ENCODE measurements at places on chromosomes 2 and 18.

DNA sequence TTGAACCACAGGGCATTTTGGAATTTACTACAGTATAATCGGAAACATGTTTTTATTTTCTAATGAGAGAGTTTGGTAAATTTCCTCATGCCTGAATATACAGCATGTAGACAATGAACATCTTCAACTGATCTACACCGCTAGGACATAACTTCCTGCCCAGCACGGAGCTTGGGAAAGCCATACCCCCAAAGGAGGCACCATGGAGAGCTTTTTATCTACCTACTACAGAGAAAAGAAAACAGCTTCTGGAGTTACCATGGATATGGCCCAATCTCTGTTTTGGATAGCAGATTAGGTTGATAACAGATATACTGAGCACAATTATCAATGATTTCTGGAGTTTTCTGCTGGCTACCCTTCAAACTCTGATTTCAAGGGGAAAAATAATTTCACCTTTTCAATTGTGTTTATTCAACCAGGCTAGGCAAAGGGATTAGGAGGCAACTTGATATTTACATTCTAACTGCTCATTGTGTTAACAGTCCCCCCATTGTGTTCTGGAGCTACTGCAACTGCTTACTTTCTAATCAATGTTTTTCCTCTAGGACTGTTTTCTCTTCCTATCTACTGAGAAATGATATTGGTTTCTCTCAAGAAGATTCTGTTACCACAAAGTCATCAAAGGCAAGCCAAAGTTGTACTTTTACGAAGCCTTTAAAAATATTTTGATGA is 123.0 kb upstream of the ARHGAP28 start:
- no peak for DNase-seq

- DNase-seq: no peak
These were observed 256.3 kb downstream of the CCDC178 start for GRCh38 chr18:33184175-33184574.

DNA sequence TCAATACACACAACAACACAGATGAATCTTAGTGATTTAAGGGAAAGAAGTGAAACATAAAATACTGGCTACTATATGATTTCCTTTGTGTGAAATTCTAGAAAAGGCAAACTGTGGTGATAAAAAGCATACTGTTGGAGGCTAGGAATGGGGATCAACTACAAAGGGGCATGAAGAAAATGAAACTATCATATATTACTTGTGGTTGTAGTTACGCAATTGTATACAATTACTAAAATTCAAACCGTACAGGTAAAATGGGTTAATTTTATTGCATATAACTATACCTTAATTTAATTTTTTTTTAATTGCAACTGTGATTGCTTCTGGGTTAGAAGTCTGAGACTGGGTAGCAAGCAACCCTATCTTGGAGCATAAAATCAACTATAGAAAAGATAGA is 41.7 kb upstream of the ABI2 start:
- DNase-seq: no peak

GRCh38 chr2:203582468-203582867 is 47.4 kb upstream of the RAPH1 start:
- no peak for DNase-seq

- no peak for DNase-seq
These were observed 64.2 kb downstream of the PSMG2 start for GRCh38 chr18:12766986-12767433.

DNA sequence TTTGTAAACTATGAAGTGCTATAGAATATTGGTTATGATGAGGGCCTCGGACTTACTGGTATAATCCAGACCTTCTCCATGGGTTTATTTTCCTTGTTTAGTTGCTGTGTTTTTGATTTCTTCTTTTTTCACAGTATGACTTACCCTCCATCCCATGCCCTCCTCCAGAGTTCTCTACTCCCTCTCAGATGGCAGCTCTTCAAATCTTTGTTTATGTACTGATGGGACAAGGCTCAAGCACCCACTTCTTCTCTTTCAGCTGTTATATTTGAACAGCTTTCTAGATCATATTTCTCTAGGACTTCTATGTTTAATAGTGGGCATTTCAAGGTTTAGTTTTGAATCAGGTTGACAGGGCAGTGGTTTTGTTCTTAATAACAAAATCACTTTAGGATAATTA is 43.9 kb downstream of the CLIP4 start:
- DNase-seq: no peak

DNA sequence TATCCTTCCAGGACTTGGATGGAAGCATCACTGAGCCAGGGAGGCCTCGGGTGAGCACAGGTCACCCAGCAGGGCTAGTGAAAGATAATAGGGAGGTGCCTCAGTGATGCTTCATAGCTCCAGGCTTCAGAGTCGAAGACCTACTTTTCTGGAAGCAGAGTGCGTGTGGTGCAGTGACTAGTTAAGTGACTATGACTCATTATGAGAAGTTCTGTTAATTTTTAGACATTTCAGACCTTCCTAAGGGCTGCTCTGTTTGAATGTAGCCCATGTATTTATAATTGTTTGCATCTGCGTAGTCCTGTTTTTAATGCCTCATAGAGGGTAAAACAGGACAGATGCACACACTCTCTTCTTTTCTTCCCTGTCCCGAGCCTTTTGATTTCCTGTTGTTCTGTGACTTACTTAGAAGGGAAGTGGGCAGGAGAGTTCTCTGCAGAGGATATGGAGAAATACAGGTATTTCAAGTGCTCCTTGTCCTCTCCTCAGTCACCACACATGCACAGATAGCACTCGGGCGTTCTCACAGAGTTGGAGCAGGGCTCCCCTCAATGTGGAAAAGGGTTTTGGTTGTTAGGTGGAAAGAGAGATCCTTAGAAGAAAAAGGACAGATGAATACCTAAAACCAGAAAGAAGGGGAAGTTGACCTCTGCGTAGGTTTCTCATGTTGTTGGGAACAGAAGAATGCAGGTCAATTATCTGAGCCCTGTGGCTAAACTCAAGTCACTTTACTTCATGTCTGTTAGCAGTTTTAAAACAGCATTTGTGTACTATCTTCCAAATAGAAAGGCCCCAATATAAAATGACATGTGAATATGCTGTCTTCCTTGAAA is 34.7 kb downstream of the RALB start:
- DNase-seq: no peak

DNA sequence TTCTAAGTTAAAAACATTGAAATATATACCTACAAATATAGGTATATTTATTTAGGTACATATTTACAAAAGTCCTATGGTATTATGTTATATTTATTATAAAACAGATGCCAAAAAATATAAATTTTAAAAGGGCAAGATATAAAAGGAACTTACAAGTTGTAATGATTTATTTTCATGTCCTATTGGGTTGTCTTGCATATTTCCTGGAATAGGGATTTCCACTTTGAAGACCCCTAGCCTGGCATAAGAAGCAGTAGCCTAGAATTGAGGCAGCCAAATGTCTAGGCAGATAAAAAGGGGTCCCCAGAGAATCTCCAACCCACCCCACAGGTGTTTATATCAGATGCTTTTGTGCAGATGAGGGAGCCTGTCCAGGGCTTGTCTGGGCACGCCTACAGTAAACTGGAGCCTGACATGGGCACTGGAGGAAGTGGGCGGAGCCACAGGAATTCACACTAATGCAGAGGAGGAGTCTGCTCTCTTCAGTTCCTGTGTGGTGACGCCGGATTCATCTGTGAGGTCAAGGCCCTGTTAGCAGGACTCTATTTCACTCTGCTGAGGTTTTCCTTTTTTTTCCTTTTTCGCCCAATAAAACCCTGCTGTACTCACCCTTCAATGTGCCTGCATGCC is 1088.9 kb upstream of the PIK3C3 start:
- no peak for DNase-seq

Measured in CD4-positive, alpha-beta T cell treated with Interleukin-1 beta for 1 hour (primary cell).